Stimulated activated CD4-positive, alpha-beta T cell treated with anti-CD3 and anti-CD28 coated beads, Interleukin-1b, Interleukin-23, amount 100 ng/mL, for 48 hours (primary cell): ENCODE measurements at places on chromosomes 5 and 9.

GRCh38 chr9:133162861-133163503 is 732 bp downstream of the GBGT1 start:
- DNase-seq = no peak

GRCh38 chr9:114374936-114375335 is 12.8 kb downstream of the AKNA start:
- DNase-seq = no peak

DNA sequence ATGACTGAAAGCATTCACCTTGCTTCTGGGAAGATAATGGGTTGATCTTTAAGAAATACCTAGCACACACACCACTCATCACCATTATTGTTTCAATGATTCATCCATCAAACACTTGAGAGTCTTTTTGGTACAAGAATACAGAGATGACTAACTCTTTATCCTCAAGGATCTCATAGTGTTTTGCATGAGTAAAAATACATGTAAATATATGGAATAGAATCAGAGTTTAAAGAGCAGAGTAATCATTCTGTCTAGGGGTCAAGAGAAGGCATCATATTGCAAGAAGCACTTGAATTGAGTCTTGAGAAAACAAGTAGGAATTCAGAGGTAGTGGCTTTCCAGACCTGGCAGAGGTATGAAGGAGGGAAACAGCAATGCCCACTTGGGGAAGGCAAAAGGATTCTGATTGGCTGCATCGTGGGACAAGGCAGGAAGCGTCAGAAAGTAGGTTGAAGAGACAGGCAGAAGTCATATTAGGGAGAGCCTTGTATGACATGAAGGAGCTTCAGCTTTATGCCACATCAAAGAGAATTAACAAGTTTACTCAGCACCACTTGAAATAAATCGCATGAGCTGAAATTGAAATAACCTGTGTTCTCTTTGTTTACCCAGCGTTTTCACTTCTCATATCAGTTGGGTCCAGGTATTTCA is 542.5 kb downstream of the TLE1 start:
- DNase-seq = no peak

GRCh38 chr5:143426437-143426991 is 23.0 kb upstream of the NR3C1 start:
- no peak for DNase-seq

- DNase-seq = no peak
These were observed 840.4 kb downstream of the MAT2B start for GRCh38 chr5:164345853-164346252.

- no peak for DNase-seq
These were observed 707 bp downstream of the PIP5K1B start for GRCh38 chr9:68705531-68706362.

- peak; percentile 22 for DNase-seq
These were observed 464.5 kb downstream of the ICE1 start for GRCh38 chr5:5886812-5887486.

GRCh38 chr5:10482791-10483530 is 41.3 kb downstream of the ROPN1L start:
- DNase-seq = no peak

- no peak for DNase-seq
These were observed 62.8 kb downstream of the INSYN2B start for GRCh38 chr5:169917500-169917899.

- DNase-seq = no peak
These were observed 410.6 kb upstream of the DAB2 start for GRCh38 chr5:39835371-39835770.

- no peak for DNase-seq
These were observed 5.6 kb downstream of the ADGRD2 start for GRCh38 chr9:124455820-124456219.

GRCh38 chr5:106290841-106291240 is 1379.9 kb downstream of the EFNA5 start:
- no peak for DNase-seq

DNA sequence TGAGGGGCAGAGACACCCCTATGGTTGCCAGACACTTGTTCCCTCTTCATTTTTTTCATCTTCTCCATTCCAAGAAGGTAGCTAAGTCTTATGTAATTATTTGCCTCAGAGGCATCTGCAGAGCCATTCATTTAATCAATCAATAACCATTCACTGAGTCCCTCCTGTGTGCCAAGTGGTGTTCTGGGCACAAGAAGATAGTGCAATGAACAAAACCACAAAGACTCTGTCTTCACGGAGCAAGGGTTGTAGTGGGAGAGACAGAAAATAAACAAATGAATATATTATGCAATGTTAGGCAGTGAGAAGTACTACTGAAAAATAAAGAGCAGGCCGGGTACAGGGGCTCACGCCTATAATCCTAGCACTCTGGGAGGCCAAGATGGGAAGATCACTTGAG is 41.4 kb upstream of the CTNNA1 start:
- no peak for DNase-seq

GRCh38 chr5:156148301-156148700 is 178.7 kb upstream of the SGCD start:
- no peak for DNase-seq

DNA sequence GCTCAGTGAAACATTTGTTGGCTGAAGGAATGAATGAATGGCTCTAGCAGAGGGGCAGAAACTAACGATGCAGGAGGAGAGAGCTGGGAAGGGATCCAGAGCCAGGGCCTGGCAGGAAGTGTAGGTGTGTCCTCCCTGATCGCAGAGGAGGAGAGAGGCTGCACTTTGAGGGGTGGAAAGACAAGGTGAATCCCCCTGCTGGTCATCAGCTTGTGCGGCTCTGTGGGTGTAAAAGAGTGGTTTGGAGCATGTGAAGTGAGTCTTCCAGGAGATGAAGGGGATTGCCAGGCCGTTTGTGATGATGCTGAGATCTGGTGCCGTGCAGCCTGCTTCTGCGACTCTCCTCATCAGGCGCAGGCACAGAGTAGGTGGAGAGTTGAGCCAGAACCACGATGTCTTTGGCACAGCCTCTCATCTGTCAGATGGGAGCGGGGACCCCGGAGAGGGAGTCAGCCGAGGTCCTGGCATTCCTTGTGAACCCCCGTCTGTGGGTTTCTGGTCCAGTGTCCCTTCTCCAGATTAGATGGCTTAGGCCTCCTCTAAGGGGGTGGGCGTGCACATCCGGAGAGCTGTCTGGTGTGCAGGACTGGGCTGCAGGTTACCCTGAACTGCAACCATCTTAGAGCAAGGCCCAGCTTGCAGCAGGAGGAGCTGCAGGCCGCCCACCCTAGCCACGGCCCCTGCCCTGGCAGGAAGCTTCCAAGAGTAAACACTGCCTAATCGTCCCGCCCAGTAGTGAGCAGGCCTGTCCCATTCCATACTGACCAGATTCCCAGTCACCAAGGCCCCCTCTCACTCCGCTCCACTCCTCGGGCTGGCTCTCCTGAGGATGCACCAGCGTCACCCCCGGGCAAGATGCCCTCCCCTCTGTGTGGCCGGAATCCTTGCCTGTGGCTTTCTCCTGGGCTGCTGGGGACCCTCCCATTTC is at the start of gene ADAMTS13:
TSS of gene ADAMTS13 (plus strand) at position 753 of the 928 bp plus-strand sequence. CDS start at position 830, 77 bp downstream.
- DNase-seq = peak; percentile 63

DNA sequence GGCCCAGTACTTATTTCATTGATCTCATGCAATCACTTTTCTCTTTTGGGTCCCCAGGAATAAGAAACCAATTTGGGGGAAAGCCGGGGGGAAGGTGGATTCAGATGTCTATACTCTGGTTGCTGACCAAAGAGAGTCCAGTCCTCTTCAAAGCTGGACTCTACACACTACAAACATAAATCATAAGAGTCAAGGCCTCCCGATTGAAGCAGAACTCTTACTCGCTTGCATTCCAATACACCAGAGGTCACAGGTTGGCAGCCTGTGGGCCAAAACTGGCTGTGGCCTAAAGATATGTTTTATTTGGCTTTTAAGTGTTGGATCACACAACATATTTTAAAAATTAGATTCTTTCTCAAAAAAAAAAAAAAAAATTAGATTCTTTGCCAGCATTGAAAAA is 311.4 kb upstream of the MSX2 start:
- no peak for DNase-seq

DNA sequence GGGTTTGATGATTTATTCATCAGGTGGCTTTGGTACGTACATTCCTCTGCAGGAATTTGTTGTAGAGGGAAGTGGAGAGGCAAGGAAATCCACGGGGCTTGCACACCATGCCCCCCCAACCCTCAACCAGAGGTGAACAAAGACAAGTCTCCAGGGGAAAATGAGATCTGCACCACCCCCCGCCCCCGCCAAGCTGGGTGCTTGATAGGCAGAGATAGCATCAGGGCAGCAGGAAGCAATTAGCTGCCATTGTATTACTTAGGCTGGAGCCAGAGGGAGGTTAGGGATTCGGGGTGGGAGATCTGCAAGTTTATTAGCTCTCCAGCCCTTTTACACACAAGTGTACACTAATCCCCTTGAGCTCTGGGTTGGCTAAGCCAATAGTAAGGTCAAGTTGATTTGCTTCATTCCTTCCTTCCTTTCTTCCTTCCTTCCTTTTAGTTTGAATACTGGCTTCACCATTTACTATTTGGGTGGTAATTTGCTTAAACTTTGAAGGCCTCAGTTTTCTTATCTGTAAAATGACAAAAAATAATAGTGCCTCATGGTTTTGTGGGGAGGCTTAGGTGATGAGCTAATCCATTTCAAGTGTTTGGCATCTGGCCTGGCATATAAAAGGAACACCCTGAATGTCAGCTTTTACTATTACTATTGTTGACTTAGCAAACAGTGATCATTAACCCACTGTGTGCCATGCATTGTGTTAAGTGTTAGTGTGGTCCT is 34.1 kb downstream of the SPRY4 start:
- no peak for DNase-seq

GRCh38 chr5:142405023-142405422 is 80.2 kb upstream of the SPRY4 start:
- DNase-seq = no peak

GRCh38 chr5:172336264-172336663 is 52.7 kb upstream of the UBTD2 start:
- DNase-seq = no peak
